ENCODE measurements at places on chromosomes 4 and X.

GRCh38 chr4:186852964-186853391, 129.3 kb upstream of the FAT1 start:
- DNase-seq, result no peak

DNA sequence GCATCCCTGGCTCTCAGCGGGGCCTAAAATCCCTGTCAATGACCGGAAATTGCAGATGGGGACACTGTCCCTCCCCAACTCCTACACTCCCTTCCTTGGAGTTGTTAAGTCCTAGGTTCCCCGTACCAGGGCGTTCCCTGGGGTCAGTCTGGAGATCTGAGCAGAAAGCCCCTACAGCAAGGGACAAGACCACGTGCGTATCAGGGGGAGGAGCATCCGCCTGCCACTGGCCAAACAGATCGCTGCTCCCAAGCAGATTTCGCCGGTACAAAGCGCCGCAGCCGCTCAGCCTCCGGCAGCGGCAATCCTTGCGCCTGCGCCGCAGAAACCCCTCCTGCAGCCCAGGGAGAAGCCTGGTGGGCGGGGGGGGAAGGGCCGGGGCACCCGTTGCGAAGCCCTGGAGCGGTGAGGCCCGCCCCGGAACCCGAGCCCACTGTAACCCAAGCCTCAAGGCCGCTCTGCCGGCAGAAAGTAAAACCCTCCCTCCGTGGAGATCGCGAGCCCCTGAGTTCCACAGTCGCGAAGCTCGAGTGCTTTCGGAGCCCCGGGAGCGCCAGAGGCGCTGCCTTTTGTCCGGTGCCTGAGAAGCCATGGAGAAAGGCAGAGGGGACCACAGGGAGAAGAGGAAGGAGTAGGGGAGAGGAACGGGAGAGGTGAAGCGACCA, 2.7 kb downstream of the CRMP1 start:
- DNase-seq, result peak; percentile 45

DNA sequence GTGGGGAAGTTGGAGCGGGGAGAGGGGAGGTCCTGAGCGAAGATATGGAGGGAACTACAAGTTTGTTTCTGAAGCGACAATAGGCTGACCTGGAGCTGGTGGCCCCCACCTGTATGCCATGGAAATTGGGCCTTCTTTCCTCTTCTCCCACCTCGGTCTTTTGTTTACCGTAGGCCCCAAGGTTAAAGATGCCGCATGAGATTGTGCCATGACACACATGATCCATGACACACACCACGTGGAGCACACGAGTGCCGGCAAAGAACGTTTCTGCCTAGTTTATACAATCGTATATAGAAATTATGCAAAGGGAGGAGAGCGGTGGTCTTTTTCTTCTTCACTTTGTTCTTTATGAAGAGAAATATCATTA, 408 bp downstream of the TMEM33 start:
- DNase-seq, result no peak

DNA sequence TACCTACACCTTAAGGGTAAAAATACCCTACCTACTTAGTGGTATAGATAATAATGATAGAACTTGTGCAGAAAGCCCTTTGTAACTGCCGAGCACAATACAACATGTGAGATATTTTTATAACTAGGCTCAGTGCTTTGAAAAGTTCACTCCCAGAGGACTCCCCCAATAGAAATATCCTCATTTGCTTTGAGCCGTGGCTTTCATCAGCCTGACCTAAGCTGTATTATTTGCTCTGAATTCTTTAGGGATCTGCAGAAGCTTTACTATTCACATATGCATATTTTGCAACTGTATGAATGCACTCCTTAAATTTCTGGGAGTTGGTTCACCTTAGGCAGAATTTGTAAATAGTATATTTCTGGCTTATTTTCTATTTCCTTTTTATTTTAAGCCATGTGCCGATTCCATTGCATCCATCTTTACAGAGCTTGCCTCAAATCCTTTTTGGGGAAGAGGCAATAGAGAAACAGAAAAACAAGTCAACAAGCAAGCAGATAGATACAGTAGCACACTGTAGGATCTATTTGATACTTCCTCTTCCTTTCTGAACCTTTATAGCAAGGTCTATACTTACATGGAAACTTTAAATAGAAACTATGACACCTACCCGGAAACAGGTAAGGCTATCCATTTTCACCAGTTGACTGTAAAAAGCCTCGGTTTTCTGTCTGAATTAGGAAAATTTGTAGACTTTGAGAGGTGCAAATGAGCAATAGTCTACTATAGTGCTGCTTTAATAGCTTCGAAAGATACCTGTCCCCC, 242.5 kb upstream of the VCX3A start:
- DNase-seq, result no peak

DNA sequence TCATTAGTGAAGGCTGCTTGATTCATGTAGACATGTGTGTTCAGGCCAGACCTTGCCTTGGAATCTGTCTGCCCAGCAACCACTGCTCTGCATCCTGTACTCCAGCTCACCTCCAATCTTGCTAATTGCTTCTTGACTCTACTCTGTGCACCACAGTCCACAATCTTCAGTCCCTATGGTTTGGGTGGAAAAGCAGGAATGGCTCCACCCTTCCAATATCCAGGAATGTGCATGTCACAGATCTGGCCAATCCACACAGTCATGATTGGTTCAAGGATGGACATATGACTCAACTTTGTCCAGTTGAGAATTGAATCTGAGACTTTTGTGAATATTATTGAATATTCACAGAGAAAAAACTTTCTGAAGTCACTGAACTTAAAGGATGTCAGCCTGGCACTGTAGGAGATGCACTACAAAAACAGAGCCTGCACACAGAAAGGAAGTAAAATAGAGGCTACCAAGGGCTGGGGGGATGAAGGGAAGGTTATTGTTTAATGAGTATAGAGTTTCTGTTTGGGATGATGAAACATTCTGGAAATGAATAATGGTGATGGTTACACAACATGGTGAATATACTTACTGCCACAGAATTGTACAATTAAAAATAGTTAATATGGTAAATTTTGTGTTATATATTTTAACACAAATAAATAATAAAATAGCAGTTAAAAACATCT, 161.3 kb upstream of the USP38 start:
- DNase-seq, result no peak

- DNase-seq, result peak; percentile 83
Observed at GRCh38 chrX:74535408-74536151, 78.8 kb downstream of the RLIM start.

GRCh38 chrX:134957836-134958235, 33.0 kb upstream of the SMIM10 start:
- DNase-seq, result no peak

DNA sequence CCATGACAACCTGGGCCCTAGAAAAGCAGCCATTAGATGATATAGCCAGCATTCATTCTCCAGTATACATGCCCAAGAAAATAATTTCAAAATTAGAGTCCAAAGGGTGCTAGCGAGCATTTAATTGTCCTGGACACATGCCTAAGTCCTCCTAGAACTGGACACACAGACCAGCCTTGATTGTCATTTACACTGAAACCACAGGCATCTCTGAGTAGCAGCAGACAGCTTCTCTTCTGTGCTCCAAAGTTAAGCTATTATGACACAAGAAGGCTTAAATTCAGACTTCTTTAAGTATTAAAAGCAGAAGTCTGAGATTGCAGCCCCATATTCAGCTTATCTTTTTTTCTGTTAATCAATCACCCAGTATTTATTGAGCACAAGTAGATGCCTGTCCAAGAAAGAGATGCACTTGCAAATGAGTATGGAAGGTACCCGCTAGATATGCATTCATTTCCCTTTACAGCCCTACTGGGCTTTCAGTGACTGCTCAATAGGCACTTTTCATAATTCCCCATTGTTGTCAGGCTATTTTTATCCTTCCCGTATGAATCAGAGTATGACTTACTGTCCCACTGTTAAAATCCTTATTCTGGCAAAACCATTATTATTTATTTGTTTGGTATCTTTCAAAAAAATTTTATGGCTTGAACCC, 374.1 kb downstream of the FBXW7 start:
- no peak for DNase-seq

GRCh38 chr4:149555146-149555545, 260.5 kb downstream of the IQCM start:
- DNase-seq, result no peak

DNA sequence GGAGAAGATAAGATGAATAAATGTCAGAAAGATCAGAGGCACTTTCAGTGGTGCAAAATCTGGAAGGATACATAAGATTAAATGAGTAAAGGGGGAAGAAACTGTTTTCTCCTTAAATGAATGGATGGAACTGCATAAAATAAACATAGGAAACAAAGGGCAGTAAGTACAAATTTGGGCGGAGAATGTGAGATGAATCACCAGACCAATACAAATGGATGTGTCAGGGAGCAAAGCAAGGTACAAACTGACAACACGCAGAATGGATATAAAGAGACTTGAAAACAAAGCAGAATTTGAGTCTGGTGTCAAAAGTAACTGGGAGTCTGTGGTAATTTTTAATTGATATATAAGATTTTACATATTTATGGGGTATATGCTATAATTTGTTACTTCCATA, 175.3 kb upstream of the PCDH18 start:
- DNase-seq, result no peak

DNA sequence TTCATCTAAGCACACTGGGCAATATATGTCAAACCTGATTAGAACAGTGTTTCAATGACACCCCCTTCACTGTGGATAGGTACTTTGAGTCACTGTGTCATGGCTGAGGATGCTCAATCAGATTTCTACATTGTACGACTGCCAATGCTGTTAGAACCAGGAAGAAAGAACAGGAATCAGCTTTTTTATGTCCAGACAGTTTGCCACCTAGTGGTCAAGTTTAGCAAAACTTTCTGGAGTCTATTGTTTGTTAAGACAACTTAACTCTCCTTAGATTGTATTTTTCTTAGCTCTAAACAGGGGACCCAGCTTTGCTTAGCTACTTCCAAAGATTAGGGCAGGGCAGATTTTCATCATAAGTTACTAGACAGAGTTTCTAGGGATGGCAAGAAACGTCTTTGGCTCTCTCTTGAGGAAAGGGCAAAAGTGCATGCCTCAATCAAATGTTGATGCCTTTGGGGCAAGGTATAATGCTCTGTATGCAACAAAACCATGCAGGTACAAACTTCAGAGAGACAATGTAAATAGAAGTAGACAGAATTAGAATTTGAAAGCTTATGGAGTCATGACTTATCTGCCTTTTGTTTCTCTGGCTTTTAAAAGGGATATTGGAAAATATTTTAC, 40.5 kb upstream of the BMP3 start:
- DNase-seq, result no peak

- DNase-seq, result no peak
Observed at GRCh38 chr4:26281881-26282280, 38.9 kb upstream of the RBPJ start.

DNA sequence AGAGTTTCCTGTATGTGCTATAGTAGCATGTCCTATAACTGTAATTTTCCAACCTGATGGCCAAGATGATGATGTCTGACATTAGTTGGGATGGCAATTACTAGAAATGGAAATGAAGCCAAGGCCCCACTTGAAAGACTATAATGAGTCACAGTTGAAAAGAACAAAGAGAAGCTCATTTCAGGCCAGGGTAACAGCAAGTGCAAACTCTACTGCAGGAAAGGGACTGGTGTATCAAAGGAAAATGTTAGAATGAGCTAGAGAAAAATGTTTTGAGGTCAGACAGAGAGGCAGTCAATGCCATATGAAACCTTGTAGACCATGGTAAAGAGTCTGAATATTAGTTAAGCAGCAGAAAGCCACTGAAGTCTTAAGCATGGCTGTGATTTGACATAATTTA, 146.2 kb upstream of the SH3RF1 start:
- DNase-seq, result no peak

- no peak for DNase-seq
Observed at GRCh38 chr4:1968686-1969295, 40.0 kb downstream of the NELFA start.

DNA sequence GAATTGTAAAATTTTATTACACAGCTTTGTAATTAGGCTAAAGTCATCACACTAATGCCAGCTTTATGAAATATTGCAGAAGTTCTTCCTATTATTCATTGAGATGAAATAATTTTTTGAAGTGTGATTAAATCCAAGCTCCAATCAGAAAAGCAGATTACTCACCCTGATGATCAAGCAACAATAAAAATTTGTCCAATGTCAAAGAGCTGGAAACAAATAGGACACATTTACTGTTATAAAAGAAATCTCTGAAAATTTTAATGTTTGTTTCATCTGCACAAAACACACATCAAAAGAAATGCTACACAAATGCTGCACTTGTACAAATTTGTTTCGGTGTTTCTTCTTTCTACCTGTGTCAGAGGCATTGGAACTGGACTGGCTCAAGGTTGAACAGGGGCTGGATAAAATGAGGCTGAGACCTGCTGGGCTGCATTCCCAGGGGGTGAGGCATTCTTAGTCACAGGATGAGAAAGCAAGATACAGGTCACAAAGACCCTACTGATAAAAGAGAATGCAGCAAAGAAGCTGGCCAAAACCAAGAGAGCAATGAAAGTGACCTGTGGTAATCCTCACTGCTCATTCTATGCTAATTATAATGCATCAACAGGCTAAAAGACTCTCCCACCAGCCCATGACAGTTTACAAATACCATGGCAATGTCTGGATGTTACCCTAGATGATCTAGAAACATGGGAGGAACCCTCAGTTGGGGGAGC, 78.3 kb downstream of the GASK1B start:
- DNase-seq, result no peak

DNA sequence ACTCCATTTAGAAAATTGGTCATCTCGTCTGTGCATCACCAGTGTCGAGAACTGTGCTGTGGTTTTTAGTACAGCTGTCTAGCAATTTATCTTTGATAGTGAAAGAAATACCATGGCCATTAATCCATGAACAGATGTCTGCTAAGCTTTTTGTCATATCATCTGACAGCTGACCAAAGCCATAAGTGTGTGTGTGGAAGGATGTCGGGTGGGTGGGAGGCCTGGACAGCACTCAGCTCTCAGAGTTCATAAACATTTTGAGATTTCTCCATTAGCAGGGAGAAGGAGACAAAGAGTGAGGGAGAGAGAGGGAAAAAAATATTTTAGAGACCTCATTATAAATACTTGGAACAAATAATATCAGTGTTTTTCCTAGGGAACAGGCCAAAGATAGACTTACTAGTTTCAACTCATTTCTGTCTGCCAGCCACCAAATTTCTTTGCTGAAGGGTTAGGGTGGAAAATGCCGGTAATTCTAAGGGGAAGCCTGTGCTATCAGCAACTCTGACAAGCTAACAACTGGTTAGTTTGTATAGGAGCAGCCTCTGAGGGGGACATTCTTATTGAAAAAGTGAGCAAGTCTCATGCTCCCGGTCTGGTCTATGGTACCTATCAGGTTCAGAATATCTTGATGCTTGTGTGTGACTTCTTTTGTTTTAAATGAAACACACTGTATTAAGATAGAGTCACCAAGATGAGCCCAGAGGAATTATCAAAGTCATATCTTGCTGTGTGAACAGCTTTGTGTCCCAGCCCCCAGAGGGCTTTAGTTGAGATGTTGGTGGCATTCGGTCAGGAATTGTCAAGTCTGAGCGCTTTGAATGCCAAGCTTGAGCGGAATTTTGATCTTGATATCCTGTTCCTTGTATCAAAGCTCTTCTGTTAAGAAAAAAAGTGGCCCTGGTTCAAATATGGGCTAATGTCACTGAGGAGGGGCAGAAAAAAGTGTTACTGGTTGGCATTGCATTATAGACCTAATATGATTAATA, 41.9 kb upstream of the PDLIM3 start:
- no peak for DNase-seq

Measured in femur (tissue), 1 donor.